ENCODE measurements at places on chromosomes 11 and 22.
A peak's percentile ranks its signal among the peaks of the same experiment; 100 is the strongest.

GRCh38 chr11:32081129-32081641 lies 9.7 kb upstream of the RCN1 start:
- no peak for DNase-seq

- DNase-seq: no peak
Observed at GRCh38 chr22:40432625-40433024, 62.2 kb downstream of the SGSM3 start.

DNA sequence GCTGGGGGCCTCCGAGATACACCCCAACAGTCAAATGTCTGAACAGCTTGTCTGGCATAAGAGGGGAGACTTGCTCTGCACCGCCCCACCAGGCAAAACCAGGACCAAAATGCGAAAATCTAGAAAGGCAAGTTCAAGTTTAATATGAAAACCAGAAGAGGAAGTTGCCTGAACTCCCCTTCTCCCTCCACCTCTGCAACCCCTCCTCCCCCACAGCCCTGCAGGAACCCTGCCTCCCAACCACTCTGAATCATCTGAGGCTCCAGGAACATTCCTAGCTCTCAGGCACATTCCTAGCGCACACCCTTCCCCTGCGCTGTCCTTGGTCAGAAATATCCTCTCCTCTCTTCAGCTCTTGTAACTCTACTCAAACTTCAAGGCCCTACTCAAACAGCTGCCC lies 36.7 kb downstream of the ISX start:
- DNase-seq: no peak

GRCh38 chr22:25492841-25493734 lies 71.4 kb upstream of the GRK3 start:
- peak; percentile 26 for DNase-seq

DNA sequence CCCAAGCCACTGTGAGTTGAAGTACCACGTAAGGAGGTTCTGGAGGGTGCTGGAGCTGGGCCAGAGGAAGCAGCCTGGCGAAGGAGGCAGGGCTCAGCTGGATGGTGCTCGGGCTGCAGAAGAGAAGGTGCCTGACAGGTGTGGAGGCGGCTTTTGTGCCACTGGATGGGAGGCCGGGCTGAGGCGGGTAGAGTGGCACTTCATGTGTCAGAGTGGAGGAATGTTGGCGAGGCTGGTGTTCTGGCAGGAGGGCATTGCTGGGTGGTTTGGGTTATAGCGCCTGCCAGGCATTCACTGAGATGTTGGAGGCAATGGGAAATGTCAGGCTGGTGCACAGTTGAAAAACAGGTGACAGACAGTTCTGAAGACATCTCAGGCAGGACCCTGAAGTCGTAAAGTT lies 24.2 kb downstream of the UBE2L3 start:
- no peak for DNase-seq

DNA sequence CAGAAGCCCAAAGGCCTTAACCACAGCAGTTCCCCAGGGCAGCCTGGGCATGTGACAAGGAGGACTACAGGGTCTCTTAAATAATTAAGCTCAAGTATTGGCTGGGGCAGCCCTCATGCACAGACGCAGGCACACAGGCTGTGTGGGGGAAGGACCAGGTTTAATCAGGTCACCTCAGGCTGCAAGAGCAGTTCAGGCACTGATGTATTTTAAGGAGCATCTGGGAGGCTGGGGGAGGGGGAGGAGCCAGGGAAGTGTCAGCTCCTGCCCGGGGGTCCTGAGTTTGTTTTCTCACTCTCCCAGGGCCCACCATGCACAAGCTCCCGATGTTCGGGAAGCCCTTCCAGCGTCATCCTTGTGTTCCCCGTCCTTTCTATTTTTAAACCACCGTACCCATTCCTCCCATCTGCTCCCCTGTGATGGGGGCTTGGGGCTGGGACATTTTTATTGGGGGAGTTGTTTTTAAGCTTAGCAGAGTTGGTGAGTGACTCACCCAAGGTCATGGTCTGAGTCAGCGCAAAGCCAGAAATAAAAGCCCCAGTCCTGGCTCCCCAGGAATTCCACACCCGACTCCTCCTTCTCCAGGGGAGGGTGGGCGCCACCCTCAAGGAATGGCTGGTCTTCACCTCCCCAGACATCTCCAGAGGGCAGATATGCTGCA lies 2.4 kb downstream of the CSDC2 start:
- DNase-seq: no peak

- DNase-seq: peak; percentile 96
Observed at GRCh38 chr22:45413368-45414211, at the start of the genes RIBC2 and SMC1B. Gene RIBC2 (plus strand): TSS chr22:45413693. CDS start chr22:45413887, 194 bp downstream. Gene SMC1B (minus strand): TSS chr22:45413599. CDS start chr22:45413567, 32 bp downstream.

DNA sequence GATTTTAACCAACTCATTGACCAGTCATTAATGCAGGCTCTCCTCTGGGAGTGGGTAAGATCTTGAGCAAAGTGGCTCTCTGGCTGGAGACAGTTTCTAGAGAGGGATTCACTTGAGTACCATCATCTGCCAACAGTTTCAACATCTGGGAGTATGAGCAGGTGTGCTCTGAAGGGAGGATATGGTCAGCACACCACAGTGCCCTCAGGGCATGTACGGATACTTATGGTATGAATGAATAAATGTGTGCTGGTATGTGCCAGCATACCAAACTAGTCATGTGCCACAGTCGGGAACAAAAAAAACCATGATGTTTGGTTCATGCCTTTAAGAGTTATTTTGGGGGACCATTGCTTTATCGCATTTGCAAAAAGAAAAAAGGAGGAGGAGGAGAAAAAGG lies 1197.5 kb upstream of the TENM4 start:
- DNase-seq: no peak

DNA sequence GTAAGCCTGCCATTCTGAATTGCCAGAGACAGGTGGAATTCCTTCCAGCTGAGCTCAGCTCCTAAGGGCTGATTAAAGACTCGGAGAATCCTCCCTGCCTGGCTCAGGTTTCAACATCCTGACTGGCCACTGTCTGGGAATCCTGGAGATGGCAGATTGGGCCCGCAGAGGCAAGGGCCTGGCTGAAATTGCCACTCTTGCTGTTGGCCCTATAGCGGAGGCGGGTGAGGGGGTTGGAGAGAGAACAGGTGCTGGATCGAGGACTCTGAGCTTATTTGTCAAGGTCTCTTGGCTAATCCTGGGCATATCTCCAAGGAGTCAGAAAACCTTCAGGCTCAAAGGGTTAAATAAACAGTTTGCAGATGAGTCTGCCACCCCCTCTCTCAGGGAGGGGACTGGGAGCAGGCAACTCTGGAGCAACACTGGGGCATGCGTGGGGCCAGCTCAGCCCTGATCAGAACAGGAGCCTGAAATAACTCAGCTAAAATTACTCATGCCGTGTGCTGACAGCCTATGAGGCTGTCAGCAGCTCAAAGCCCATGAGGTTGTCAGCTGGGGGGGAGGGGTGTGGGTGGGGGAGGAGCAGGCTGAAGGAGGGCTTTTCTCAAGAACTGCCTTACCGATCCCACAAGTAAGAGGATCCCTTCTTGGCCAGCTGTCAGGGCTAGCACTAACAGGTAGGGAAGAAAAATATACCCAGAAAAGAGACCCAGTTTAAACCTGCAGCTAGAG lies 14.7 kb upstream of the MFRP start:
- no peak for DNase-seq

DNA sequence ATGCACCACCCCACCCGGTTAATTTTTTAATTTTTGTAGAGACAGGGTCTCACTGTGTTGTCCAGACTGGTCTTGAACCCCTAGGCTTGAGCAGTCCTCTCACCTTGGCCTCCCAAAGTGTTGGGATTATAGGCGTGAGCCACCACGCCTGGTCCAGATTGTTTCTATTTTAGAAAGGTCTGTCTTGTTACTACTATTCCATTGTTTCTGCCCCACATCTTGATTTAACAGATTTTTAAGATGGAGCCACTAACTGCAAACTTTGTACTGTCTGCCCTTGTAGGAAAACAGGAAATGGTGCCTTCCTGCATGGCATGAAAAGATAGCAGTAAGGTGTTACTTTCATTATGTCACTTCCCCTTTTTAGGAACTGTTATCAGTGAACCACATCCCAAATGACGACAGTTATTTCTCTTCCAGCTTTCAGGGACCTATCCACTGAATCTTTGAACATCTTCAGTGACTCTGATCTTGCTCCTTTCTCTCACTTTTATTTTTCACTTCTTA lies 23.2 kb downstream of the TAF1D start:
- no peak for DNase-seq

GRCh38 chr11:72072348-72072747 lies 8.0 kb downstream of the NUMA1 start:
- DNase-seq: no peak
